ENCODE measurements at places on chromosomes 16 and 17. TPM values are rescaled to one million over a fixed set of nuclear protein-coding genes. Genes with fewer than 3 reads are reported as not detected.

The TP53TG3 gene
- total RNA-seq: not detected

The DNAAF1 gene
- total RNA-seq: under 0.01 TPM

The TPSG1 gene
- not detected for total RNA-seq

The NUDT7 gene
- total RNA-seq: 8.1 TPM

The MT1F gene
- 0.34 TPM for total RNA-seq

DNA sequence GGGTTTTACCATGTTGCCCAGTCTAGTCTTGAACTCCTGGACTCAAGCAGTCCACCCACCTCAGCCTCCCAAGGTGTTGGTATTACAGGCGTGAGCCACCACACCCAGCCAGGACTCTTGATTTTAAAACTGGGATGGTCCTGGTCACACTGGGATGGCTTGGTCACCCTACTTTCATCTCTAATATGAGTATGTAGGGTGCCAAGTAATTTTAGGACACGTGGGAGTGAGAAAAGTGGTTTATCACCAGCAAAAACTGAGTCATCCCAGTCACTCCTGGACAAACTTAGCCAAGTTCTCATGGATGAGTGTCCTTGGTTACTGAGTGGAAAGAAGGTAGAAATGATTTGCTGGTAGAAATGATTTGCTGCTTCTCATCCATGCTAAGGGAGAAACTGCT is 9.9 kb downstream of the CLEC19A start:
- no peak for DNase-seq

DNA sequence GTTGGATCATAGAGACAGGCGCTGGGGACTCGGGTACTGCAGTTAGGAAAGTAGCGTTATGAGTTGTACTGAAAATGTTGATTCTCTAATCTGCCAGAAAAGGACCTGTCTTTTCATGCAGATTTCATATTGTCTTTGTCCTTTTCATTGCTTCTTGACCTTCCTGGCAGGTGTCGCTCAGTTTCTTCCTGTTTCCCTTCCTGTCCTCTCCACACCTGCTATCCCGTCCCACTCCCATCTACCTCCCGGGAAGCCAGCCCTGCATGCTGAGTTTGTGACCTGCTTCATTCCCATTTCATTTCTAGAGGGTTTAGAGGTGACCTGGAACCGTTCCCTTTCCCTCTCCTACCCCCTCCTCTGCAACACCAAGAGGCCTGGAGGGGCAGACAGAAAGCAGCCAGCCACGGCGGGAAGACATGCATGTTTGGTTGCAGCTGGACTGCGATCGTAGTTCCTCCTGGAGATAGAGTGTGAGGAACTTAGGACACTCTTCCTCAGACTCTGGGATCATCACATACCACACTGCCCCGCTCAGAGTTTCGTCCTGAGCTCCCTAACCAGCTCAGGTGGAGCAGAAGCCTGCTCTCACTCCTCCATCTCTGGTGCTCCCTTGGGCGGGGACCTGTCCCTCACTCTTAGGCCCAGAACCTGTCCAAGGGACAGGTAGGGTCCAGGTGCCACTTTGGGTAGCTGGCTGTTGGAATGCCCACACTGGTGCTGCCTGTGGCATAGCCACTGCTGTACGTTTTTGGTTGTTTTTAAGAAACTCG is 23.9 kb upstream of the ARHGAP23 start:
- DNase-seq: no peak

GRCh38 chr16:10514369-10515055 is 65.9 kb downstream of the EMP2 start:
- DNase-seq: peak; percentile 73

GRCh38 chr17:27481327-27481726 is 25.1 kb downstream of the KSR1 start:
- DNase-seq: no peak

DNA sequence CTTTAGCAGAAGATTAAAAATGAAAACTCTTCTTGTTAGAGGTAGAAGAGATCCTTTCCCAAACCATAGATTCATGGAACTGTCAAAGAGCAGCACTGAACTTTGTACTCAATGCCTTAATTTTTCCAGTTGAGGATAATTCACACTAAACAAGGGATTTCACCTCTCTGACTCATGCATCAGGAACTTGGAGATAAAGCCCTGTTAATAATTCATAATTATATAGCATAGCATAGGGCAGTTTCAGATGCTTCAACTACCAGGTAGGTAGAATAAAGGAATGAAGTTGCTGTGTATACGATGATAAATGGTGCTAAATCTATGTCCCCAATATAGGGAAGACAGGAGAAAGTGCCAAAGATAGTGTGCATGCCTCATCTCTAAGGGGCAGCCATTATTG is 450.4 kb downstream of the MAF start:
- DNase-seq: no peak

GRCh38 chr17:50722746-50723145 is 3.3 kb downstream of the LUC7L3 start:
- DNase-seq: no peak

GRCh38 chr16:56855946-56856345 is 9.1 kb upstream of the SLC12A3 start:
- peak; percentile 47 for DNase-seq

- DNase-seq: no peak
Observed at GRCh38 chr17:52207796-52208195, 49.3 kb upstream of the CA10 start.

DNA sequence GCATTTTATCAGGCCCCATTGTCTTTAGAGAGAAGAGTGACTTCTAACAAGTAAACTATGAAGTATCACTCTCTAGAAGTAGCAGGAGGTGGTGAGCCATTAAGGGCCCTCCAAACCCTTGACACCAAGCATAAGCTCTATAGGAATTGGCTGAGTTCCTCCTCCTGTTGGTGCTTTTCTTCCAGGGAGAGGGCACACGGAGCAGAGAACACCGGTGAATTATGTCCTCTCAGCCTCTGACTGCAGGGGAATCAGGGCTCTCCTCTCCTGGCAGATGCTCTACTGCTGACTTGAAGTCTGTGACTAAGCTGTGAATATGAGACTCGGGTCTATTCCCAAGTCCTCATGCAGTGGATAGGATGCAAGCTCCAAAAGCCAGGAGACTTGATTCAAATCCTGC is 32.3 kb downstream of the CHD9 start:
- no peak for DNase-seq
